ENCODE measurements at places on chromosomes 4 and X.

GRCh38 chrX:120549483-120550452 lies 11.0 kb downstream of the CUL4B start:
- DNase-seq: no peak

DNA sequence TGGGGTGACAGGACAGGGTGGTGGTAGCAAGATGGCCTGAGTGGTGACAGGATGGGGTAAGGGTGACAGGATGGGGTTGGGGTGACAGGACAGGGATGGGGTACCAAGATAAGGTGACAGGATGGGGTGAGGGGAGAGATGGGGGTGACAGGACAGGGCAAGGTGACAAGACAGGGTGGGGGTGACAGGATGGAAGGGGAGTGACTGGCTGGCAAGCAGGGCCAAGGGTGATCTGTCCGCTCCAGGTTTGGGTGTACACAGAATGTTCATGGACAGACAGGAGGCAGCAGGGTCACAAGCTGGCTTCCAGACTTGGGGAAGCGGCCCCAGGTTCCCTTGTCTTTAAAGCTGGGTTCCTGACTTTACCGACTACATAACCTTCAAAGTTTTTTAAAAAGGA lies 23.3 kb downstream of the RNF212 start:
- no peak for DNase-seq

DNA sequence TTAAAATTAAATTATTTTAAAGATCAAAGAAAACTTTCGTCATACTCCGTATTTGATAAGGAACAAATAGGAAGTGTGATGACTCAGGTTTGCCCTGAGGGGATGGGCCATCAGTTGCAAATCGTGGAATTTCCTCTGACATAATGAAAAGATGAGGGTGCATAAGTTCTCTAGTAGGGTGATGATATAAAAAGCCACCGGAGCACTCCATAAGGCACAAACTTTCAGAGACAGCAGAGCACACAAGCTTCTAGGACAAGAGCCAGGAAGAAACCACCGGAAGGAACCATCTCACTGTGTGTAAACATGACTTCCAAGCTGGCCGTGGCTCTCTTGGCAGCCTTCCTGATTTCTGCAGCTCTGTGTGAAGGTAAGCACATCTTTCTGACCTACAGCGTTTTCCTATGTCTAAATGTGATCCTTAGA lies at the start of gene CXCL8:
Gene CXCL8 (plus strand): TSS at position 217 of the 426 bp plus-strand sequence. CDS start 90 bp downstream, at position 307.
- DNase-seq: no peak

DNA sequence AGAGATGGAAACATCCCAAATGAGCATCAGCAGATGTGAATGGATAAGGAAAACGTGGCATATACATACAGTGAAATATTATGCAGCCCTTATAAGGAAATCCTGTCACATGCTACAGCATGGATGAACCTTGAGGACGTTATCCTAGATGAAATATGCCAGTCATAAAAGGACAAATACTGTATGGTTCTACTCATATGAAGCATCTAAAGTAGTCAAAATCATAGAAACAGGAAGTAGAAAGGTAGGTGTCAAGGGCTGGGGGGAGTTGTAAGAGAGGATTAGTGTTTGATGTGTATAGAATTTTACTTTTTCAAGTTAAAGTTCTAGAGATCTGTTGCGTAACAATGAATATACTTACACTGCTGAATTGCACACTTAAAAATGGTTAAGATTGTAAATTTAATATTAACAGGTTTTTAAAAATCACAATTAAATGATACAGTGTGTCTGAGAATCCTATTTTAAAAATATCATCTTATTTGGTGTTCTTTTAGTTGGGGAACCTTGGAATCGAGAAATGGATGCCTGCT lies 58.5 kb downstream of the KDM6A start:
- DNase-seq: no peak

- DNase-seq: no peak
These were observed 217.7 kb upstream of the CENPE start for GRCh38 chr4:103415801-103416200.

- DNase-seq: no peak
These were observed 301.7 kb upstream of the DIPK2B start for GRCh38 chrX:45502396-45502795.

DNA sequence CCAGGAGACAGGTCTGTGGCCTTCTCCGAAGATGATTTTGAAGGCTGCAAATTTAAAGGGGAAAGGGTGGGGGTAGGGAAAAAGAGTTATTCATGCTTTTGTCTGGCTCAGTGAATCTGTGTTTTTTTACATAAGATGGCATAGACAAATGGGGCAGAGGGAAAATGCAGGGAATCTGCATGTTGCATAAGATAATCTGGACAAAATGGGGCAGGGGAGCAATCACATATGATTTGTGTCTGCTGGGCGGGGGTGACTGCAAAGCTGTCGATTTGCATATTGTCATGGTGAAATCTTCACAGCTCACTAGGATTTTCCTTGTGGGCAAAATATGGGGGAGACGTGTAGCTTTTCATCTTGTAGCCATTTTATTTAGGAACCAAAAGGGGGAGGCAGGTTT lies 29.4 kb upstream of the GYG2 start:
- no peak for DNase-seq

- no peak for DNase-seq
These were observed 37.6 kb upstream of the GLRA2 start for GRCh38 chrX:14491689-14492088.

DNA sequence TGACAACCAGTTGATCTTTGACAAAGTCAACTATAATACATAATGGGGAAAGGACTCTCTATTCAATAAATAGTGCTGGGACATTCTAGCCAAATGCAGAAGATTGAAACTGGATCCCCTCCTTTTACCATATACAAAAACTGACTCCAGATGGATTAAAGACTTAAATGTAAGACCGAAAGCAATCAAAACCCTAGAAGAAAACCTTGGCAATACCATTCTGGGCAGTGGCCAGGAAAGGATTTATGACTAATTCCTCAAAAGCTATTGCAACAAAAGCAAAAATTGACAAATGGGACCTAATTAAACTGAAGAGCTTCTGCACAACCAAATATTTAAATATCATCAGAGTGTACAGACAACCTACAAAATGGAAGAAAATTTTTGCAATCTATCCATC lies 185.1 kb downstream of the NPNT start:
- no peak for DNase-seq

DNA sequence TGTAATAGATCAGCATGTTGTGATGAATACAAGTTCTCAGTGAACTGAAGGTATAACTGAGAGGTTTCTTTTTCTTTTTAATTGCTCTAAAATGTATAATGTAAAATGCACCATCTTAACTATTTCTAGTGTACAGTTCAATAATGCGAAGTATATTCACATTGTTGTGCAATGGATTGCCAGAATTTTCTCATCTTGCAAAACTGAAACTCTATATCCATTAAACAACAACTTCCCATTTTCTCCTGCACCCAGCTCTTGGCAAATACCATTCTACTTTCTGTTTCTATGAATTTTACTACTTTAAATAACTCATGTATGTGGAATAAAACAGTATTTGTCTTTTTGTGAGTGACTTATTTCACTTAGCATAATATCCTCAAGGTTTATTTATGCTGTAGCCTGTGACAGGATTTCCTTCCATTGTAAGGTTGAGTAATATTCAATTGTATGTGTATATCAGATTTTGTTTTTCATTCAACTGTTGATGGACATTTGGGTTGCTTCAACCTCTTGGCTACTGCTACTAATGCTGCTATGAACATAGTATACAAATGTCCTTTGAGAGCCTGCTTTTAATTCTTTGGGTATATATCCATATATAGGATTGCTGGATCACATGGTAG lies 53.5 kb upstream of the NPFFR2 start:
- DNase-seq: no peak

- no peak for DNase-seq
These were observed 62.6 kb downstream of the TTC29 start for GRCh38 chr4:146883070-146883469.

DNA sequence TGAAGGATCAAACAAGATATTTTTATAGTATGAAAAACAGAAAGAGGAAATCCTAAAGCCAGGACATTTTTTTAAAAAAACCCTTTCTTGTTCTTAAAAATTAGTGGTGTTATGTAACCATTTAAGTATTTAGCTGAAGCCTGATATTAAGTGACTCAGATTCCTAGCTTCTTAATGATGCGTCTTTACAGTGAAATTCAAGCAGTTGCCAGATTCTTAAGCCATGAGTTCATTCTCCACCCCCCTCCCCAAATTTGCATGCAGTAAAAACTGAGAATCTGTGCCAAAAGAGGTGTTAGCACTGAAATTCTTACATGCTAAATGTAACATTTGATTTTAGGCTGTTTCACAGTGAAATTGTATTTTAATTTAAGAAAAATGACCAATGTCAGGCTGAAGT lies 180.8 kb downstream of the RAPGEF2 start:
- DNase-seq: no peak

- DNase-seq: no peak
These were observed 75.2 kb downstream of the COQ2 start for GRCh38 chr4:83209419-83209818.

DNA sequence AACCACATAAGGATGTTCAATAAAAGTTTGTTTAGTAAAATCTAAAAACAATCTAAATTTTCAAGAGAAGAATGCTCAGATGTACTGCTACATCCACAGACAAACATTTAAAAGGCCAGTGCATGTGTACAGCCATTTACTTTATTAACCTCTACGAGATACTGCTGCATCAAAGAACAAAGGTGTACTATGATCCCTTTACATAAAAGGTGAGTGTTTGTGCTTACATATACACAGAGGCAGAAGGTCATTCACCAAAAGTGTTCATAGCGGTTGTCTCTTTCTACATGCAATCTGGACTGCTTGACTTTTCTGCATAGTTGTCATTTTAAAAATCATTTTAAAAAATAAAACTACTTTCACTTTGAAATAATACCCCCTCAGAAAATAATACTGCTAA lies 81.7 kb downstream of the AFAP1 start:
- DNase-seq: no peak

- no peak for DNase-seq
These were observed 119.0 kb downstream of the NKX6-1 start for GRCh38 chr4:84379917-84380641.

- DNase-seq: peak; percentile 74
These were observed 379 bp downstream of the PDGFC start for GRCh38 chr4:156971165-156971675.

DNA sequence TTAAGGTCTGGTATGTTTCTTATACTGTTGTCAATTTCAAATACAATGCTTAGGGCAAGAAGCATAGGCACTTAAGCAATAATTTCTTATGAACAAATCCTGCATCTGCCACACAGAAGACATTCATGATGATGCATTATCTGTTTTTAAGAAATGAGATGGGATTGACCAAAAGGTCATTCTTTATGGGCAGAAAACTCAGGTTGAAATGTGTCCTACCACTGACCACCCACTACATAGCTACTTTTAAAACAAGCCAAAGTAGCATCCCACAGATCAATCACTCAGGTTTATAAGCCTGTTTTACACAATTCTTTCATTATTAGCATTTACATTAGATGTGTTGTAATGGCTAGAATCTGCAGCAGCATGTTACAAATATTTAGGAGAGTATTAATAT lies 617.8 kb downstream of the PCDH7 start:
- no peak for DNase-seq

DNA sequence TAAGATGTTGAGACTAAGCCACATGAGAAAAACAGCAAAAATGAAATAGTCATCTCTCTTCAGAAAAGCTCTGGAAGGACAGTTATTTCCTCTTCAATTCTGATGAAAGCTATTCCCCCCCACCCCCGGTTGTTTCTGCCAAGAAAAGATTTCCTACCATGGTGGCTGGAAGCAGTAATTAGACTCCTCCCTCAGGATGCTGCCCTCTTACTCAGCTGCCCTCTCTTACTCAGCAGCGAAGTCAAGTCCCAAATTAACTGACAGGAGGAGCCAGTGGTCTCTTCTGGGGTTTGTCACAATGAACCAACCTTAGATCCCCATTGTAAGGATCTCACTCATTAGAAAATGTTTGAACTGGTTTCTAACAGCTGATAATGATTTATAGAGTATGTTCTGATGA lies 38.0 kb downstream of the GPM6B start:
- DNase-seq: no peak

DNA sequence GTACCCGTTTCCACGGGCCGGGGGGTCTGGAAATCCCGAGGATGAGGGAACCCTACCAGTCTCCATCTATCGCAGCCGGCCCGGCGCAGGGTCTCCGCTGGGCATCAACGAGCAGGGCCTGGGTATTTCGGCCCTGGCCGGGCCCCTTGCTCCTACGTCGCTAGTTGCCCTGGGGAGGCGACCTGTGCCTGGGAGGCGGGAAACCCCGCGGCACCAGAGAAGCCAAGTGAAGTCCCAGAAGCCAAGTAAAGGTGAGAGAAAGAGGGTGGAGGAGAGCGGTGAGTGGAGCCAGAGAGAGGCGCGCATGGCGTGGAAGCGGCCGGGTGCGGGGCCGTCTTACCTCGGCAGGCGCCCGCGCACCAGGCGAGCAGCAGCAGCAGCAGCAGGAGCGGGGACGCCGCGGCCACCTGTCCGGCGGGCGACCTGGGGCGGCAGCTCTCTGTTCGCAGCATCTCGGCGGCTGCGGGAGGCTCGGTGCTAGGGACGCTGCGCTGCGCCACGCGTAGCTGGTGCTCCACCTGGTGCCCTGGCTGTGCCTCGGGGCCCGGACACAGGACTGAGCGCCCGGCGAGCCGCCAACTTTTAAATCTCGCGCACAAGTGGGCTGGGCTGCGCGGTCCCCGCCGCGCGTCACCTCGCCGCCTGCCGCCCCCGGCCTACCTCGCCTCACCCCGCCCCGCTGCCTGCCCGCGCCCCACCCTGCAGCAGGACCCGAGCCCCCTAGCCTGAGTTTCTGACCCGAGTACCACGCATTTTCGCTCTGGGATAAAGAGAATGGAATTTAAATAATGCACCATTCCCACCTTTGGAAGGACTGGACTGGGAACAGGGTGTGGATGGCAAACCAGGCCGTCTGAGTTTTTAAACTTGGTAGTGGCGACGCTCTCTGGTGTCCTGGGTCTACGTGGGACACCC lies at the start of gene NMU:
Gene NMU (minus strand): TSS at position 558 of the 915 bp plus-strand sequence. CDS start 106 bp downstream, at position 452.
- peak; percentile 86 for DNase-seq

DNA sequence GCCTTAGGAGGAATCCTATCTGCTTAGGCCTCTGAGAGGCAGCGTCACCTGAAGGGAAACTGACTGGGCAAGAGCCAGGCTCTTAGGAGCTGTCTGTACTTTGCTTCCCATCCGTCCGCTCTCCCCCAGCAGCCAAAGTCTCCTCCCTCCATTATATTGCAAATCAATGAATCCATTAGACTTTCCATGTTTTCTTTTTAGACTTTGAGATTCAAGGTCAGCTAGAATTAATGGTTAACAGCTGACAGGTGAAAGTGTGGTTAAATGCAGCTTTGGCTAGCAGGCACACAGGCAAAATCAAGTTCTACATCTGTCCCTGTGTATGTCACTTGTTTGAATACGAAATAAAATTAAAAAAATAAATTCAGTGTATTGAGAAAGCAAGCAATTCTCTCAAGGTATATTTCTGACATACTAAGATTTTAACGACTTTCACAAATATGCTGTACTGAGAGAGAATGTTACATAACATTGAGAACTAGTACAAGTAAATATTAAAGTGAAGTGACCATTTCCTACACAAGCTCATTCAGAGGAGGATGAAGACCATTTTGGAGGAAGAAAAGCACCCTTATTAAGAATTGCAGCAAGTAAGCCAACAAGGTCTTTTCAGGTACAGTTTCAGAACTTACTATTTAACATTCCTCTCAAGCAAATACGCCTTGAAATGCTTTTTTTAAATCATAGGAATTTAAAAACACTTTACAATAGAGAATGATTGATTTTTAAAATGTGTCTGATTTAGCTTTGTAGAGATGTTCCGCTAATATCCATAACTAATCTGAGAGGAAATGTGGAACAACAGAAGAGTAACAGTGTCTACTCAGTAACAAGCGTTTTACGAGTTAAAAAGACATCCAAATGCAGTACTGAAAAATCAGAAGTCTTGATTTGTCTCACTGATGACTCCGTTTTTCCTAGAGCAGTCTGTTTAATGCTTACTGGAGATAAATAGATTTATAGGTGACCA lies at the start of gene F11:
Gene F11 (plus strand): TSS at position 507 of the 970 bp plus-strand sequence. CDS start 948 bp downstream, outside the sequence.
- DNase-seq: no peak

Measured in upper lobe of right lung (tissue), 1 donor.